ENCODE measurements at places on chromosomes 1 and 21.

DNA sequence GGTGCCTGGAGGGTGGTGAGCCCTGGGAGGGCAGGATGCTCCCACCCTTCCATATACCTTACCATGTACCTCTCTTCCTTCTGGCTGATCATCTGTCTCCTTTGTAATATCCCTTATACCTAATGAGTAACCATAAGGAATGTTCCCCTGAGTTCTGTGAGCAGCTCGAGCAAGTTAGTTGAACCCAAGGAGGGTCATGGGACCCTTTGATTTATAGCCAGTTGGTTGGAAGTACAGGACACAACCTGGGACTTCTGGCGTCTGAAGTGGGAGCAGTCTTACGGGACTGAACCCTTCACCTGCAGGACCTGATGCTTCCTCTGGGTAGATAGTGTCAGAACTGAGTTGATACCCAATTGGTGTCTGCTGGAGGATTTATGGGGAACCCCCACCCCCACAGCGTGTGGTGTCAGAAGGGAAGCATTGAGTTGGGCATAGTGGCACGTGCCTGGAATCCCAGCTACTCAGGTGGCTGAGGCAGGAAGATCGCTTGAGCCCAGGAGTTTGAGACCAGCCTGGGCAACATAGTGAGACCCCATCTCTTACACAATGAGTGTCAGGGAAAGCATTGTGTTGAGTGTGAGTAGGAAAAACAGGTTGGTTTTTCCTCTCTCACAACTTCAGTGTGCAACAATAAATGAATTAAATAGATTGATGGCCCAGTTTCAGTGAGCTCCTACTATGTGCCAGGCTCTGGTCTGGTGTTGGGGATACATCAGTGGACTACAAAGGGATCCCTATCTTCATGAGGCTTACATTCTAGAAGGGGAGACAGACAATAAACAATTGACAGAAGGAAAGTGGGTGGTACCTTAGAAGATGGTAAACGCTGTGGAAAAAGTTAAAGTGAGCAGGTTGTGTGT is 16.0 kb downstream of the DNAJC16 start:
- no peak for DNase-seq

DNA sequence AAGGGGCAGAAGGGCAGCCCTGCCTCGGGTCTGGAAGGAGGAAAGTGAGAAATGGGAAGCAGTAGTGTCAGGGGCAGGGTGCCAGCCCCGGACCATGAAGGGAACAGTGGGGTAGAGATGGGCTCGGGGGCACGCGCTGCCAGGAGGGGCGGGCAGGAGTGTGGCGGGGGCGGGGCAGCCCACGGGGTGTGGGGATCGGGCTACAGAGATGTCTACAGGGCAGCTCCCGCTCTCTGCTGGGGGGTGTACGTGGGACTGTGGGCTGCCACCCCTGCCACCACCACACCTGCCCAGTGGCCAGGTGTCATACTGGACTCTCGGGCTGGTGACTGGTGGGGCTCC is 7.4 kb downstream of the ARHGEF16 start:
- no peak for DNase-seq

DNA sequence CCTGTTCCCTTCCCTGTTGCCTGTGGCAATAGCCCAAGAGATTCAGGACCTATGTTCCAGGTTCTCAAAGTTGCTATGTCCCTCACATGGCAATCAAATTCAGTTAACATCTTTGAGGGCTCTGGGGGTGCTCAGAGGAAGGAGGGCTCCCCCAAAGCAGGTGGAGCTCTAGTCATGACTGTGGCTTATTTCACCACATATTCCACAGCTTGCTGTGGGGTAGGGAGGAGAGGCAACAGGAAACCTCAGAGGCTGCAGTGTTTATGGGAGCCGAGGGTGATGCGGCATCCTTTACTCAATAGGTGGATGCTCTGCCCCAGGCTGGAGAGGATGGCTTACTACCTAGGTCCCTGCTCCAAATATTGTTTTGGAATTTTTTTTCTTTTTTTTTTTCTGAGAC is 1.2 kb upstream of the MKNK1 start:
- no peak for DNase-seq

DNA sequence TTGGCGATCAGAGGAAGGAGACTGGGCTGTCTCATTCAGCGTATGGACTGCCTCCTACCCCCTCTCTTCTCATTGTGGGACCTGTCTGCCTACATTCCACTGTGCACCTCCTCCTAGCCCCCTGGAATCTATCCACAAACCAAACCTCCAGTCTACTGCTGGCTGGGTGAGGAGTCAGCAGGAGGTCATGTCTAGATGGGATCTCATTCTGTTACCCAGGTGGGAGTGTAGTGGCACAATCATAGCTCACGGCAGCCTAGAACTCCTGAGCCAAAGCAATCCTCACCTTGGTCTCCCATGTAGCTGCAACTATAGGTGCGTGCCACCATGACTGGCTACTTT is 18.0 kb upstream of the TTC22 start:
- DNase-seq = no peak

- no peak for DNase-seq
Observed at GRCh38 chr21:27796106-27796505, 829.2 kb upstream of the ADAMTS5 start.

DNA sequence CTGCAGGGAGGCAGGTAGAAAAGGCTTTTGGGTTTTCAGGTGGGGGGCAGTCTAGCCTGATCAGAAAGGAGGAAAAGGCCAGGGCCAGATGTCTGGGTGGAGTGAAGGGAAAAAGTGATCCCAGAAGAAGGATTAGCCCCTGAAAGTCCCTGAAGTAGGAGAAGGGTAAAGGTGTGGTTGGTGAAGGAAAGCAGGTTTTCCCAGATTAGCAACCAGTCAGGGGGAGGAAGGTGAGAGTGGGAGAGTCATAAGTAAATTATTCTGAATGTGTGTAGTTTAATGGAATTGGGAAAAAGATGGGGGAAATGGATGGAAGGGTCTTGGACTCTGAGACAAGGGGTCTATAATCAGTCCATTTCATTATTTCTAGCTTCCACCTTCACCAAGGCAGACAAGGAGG is 647 bp upstream of the SPRR1A start:
- no peak for DNase-seq

DNA sequence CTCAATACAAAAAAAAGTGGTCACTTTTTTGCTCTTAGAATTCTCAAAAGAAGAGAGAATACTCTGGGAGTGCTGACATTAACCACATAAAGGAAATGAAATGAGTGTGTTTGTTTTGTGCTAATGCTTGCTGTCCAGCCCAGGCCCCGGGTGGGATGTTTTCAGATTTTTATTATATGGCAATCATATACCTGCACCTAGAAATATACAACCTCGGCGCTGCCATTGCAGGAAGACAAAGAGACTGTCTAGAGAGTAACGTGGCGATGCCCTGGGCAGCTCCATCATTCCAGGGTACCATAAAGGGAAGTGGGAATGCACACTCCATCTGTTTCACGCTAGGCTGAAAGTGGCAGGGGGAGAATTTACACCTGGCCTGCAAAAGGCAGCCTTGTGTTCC is 7.1 kb downstream of the BACE2 start:
- no peak for DNase-seq

GRCh38 chr1:43381612-43382011 is 8.0 kb downstream of the MED8 start:
- no peak for DNase-seq

DNA sequence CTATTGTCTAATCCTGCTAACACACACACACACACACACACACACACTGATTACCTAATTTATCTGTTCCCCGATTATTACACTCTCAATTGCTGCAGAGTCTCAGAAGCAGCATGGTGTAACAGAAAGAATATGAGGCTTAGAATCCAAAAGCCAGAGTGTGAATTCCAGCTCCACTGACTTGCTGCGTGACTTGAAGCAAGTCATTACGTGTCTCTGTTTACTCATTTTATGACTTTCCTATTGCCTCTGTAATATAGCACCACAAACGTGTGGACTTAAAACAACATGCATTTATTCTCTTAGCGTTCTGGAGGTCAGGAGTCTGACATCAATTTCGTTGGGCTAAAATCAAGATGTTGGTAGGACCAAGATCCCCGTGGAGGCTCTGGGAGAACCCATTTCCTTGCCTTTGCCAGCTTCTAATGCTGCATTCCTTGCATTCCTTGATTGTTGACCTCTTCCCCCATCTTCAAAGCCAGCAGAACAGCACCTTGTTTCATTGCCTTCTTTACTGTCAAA is 55.9 kb upstream of the ATP5PO start:
- DNase-seq = no peak

GRCh38 chr1:23613191-23614031 is 54.1 kb upstream of the ID3 start:
- DNase-seq = no peak

- no peak for DNase-seq
Observed at GRCh38 chr1:41719590-41719989, 199.1 kb downstream of the HIVEP3 start.

- peak; percentile 30 for DNase-seq
Observed at GRCh38 chr1:35718492-35719336, at the start of gene C1orf216. C1orf216 (minus strand) TSS chr1:35718884; CDS start chr1:35716321, 2,563 bp downstream.

- DNase-seq = no peak
Observed at GRCh38 chr1:29569971-29570634, 333.8 kb downstream of the PTPRU start.

DNA sequence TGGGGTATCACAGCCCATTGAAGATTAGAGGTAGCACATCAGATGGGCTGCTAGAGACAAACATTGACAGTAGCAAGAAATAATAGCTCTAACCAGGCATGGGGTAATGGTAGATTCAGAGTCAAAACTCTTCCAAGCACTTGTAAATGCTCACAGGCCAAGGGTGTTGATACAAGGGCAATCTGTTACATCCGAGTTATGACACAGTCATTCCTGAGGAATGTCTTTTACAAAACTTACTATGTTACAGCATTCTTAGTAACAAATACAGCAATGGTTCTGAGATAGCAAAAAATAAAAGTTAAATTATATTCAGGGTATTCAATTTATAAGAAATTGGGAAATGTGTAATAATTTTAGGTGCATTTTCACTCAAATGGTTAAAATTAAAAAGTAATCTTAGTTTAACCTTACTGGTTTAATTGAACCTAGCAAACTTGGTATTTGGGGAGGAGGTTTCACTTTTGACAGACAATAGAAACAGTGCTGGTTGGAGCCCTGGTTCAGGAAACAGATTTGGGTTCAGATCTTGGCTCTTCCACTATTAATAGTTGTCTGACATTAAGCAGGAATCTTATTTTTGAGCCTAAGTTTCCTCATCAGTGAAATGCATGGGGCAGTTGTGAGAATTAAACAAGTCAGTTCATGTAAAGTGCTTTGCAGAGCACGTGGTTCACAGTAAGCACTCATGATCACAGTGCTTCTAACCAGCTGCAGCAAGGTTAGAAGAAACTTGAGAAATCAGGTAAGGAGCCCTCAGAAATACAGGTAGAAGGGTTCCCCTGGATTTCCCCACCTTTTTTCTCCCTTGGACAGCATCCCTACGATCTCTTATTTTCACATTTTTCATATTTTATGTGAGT is 4.4 kb downstream of the ST3GAL3 start:
- DNase-seq = no peak

GRCh38 chr1:233057836-233058235 is 107.4 kb downstream of the NTPCR start:
- DNase-seq = no peak

GRCh38 chr1:229563701-229564100 is 5.2 kb upstream of the ABCB10 start:
- no peak for DNase-seq

GRCh38 chr1:8472668-8473067 is 154.8 kb downstream of the SLC45A1 start:
- no peak for DNase-seq

DNA sequence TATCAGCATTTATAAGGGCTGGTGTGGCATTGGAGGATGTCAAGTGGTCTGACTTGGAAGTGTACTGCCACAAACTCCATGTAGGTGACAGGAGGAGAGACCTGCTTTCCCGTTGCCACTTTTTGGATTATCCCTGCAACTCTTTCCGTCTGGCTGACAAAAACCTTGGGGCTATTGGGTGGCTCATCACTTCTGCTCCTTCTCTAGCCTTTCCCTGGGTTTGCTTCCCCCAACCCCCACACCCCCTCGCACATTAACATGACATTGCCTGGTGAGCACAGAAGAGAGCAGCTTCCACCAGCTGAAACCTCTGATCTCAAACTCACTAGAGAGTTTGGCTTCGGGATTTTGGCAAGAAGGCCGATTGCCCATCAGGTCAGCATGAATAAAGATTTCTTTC is 39.2 kb downstream of the PROX1 start:
- DNase-seq = no peak

- DNase-seq = no peak
Observed at GRCh38 chr1:113178522-113178921, 105.5 kb downstream of the LRIG2 start.

- no peak for DNase-seq
Observed at GRCh38 chr1:57307392-57308170, 116.3 kb downstream of the DAB1 start.

DNA sequence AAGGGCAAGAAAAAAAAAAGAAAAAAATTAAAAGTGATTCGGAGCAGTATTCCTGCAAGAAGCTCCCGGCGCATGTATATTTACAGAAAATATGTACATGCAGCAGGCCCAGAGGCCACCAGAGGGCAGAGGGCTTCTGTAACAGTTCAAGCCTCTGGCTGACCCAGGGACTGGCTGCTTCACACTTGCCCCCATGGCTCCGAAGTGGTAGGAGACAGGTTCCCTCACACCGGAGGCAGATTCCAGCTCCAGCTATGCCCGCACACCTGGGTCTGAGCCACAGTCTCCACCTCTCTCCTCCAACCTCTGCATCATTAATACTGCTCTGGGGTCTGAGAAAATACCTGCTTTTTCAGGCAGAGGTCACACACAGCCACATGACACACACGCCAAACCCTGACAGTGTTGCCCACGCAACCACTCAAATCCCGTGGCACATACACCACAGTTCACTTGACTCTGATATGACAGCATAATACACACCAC is 2.2 kb upstream of the ARHGAP30 start:
- no peak for DNase-seq

- DNase-seq = no peak
Observed at GRCh38 chr21:36701756-36702621, 3.1 kb downstream of the SIM2 start.

DNA sequence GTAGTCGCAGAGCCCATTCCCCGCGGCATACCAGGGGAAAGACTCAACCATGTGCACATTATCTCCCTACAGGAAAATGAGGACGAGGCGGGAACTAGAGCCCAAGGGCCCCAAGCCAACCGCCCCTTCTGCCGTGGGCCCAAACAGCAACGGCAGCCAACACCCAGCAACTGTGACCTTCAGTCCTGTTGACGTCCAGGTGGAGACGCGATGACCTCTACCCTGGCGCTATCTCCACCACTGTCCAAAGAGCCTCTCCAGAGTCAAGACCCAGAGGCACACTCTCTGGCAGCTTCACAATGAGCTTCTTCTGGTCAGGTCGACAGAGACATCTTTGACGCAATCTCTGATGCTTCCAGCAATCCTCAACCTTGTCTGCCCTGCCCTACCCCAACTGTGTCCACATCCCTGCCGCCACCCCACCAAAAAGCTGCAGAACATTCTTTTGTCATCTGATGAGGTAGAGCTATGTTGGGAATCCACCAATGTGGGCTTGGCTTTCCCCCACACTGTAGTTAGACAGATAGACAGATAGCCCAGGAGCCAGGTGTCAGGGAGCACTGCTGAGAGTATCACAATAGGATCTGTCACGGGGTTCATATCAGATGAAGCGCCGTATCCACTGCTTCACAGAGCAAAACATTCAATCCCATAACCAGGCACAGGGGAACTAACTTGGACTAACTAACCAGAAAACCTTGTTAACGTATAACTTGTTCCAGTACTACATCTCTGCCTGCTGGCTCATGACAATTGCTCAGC is 37.4 kb upstream of the SRRM1 start:
- DNase-seq = no peak

- DNase-seq = no peak
Observed at GRCh38 chr1:10340930-10341590, 57.8 kb upstream of the PGD start.

Data from activated naive CD4-positive, alpha-beta T cell (primary cell).